Skin of body (tissue), 3 donors: ENCODE measurements at places on chromosomes 6 and 20. TPM values are rescaled to one million over a fixed set of nuclear protein-coding genes. Genes with fewer than 3 reads are reported as not detected.
A peak's percentile ranks its signal among the peaks of the same experiment; 100 is the strongest.

GRCh38 chr20:48558906-48559305 is 268.9 kb downstream of the PREX1 start:
- DNase-seq = no peak

The CALHM6 gene
- total RNA-seq = 3.4 TPM

- no peak for DNase-seq
These were observed 80.2 kb downstream of the AFDN start for GRCh38 chr6:167906899-167907298.

DNA sequence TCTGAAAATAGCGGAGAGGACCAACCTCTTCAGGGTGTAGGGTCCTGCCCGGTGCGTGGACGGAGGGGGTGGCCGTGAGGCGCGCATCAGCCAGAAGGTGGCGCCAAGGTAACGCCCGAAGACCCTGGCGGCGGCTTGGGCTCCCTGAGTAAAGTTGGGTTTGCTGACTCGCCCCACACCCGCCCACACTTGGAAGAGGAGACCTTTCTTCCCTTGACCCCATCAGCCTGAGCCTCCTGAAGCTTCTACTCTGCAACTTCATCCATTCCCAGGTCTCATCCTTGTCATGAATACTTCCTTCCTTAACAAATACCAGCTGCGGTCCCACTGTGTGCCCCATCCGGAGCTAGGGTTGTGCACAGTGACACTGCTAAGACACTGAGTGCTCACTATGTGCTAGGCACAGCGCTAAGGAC is 14.6 kb downstream of the CD40 start:
- peak; percentile 31 for DNase-seq

- DNase-seq = no peak
These were observed 99.9 kb downstream of the ALDH8A1 start for GRCh38 chr6:134849920-134850447.

The NRSN2 gene
- 7.0 TPM for total RNA-seq

DNA sequence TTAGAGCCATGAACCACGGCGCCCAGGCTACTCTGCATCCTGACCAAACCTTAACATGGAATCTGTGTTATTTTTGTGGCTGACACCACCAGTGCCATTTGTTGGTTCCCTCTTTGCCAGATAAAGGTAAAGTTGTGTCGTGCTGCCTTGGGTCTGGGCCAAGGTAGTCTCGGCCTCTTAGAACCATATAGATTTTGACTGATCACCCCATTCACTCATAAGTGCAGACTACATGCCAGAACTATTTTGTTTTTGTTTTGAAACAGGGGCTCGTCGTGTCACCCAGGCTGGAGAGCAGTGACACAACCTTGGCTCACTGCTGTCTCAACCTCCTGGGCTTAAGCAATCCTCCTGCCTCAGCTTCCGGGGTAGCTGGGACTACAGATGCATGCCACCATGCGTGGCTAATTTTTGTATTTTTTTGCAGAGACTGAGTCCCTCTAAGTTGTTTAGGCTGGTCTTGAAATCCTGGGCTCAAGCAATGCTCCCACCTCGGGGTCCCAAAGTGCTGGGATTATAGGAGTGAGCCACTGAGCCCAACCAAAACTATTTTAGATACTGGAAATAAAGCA is 19.2 kb upstream of the RIPOR3 start:
- no peak for DNase-seq

DNA sequence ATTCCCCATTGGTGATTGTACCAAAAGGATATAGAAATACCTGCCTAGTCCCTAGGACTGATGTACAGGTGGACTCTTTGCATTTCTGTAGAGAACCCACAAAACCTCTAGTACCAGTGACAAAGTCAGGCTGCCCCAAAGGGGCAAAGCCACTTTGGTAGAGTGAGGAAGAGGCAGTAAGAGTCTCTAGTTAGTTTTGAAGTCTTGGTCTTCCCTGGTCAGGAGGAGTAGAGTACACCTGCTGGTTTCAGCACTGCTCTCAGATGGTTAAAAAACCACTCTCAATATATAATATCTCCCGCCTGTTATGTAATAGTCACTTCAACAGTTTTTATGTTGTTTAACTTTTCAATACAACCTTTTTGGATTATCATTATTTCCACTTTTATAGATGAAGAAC is 344.9 kb downstream of the CDKAL1 start:
- no peak for DNase-seq

- no peak for DNase-seq
These were observed 28.7 kb downstream of the KAT14 start for GRCh38 chr20:18166241-18166881.

GRCh38 chr6:69632932-69633331 is 163.9 kb downstream of the LMBRD1 start:
- no peak for DNase-seq

DNA sequence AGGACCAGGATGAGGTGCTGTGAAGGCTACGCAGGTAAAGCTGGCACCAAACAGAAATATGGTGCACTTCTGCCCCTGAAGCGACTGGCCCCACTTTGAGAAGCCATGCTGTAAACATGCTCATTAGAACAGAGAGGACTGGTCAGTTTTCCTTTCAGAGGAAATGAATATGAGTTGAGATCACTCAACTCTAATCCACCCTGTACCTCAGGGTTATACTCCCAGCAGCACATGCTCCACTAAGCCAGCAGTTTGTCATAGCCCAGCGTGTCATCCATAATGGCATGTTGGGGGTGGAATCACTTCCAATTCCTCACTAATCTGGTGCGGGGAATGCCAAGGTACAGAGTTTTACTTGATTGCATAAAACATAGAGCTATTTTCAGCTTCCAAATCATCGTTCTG is 98.1 kb downstream of the HIVEP2 start:
- peak; percentile 17 for DNase-seq

DNA sequence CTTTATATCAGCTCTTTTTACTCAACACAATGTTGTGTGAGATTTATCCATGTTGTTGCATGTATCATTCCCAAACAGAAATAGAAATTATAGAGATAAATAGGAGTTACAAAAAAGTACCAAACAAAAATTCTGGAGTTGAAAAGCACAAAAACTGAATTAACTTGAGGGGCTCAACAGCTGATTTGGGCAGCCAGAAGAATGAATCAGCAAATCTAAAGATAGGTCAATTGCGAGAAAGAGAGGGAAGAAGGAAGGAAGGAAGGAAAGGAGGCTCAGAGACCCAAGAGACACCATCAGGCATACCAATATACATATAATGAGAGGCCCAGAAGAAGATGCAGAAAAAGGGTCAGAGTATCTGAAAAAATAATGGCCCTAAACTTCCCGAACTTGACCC is 98.9 kb downstream of the ATG5 start:
- DNase-seq = no peak

GRCh38 chr6:66179361-66179760 is 472.3 kb upstream of the EYS start:
- DNase-seq = peak; percentile 68

DNA sequence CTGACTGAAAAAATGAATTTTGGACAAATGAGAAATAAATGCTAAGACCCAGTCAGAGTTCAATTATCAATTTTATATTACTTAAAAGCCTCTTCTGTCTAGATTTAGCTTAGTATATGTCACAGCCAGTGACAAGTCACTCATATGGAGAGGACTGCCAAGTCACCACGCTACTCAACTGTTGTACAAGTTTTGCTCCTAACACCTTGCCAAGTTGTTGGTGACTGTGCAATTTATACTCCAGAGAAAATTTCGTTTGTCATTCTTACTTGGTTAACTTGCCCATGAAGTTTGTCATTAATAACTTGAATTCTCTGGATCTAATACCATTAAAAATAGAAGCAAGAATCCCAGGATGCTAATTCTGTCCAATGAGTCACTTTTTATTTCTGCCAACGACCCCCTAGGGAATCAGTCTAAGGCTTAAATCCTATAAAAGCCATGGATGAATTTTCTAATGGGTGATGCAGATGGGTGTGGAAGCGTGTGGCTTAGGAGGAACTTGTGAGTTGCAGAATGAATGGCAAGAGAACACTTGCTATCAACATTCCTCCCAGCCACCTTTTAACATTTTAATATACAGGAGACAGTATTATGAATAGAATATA is 30.4 kb upstream of the FBXO30 start:
- DNase-seq = no peak

The GABRR1 gene
- total RNA-seq = 0.20 TPM

The SPDEF gene
- 0.89 TPM for total RNA-seq

GRCh38 chr6:15608396-15608795 is 54.4 kb downstream of the DTNBP1 start:
- no peak for DNase-seq

DNA sequence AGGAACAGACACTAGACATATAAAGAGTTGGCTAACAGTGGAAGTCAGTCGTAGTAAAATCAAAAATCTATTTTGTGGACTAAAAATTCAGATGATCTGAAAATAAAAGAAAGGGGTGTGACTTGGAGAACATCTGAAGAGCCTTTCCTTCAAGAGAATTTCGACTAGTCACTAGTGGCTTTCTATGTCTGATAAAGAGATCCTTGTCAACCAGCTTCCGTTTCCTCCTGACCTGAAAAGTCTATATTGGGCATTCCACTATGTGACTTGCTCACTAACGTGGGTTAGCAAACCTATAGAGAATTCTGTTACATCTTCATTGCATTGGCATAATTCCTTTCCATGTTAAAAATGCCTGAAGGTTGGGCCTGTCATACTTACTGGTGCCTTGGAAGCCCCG is 25.9 kb downstream of the TRAF3IP2 start:
- DNase-seq = no peak

- no peak for DNase-seq
These were observed 292.7 kb downstream of the ESR1 start for GRCh38 chr6:152100183-152100618.

- no peak for DNase-seq
These were observed 15.1 kb downstream of the E2F3 start for GRCh38 chr6:20416567-20417345.

GRCh38 chr6:38234934-38235682 is 404.6 kb downstream of the BTBD9 start:
- DNase-seq = no peak

The LY6G6F gene
- total RNA-seq = not detected

DNA sequence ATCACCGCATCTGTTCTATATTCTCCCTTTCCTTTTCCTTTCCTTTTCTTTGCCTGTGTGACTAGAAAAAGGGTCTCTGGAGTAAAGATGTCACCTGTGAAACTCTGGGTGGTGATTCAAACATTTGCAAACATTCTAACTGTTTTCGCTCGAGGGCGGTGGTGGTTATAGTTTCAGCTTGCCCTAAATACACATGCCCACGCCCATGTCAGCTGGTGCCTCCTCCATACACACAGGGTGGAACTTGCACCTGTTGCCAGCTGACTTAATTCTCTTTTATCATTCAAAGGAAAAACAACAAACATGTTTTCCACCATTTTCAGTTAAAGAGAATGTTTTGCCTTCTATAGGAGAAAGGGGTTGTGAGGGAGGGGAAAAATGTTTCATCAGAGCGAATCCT is 381.9 kb upstream of the ARID1B start:
- DNase-seq = no peak

DNA sequence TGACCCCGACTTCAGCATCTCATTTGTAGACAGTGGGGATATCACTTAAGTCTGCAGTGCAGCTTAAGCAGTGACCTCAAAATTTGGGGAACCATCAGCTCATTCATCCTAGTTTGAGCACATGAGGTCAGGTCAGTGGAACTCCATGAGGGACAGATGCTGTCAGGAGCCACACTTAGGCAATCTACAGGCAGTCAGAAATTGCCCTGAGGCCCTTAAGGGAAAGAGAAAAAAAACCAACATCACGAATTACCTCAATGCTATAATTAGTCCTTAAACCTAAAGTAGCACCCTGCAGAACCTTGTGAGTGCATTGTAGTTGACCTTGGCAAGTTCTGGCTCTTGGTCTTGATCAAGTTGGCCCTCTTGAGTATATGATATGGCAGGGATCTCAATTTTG is 21.1 kb downstream of the TMEM74B start:
- no peak for DNase-seq

- DNase-seq = no peak
These were observed 121.2 kb downstream of the INSM1 start for GRCh38 chr20:20489054-20489453.

DNA sequence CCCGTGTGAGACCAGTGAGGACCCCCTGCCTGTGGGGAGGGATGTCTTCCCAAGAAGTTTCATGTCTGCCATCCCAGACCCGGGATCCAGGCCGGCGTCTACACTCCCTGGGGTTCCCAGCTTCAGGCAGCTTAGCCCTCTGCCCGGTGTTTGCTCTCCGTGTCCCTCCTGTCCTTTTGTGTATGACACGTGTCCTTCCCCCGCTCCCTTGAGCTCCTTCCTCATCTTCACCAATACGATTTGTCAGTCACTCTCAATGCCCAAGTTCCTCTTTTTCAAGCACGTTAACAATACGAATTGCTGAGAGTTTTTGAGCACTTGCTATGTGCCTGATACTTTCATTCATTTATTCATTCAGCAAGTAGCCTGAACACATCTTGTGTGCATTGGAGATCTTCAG is 115.6 kb upstream of the PTPN1 start:
- no peak for DNase-seq

DNA sequence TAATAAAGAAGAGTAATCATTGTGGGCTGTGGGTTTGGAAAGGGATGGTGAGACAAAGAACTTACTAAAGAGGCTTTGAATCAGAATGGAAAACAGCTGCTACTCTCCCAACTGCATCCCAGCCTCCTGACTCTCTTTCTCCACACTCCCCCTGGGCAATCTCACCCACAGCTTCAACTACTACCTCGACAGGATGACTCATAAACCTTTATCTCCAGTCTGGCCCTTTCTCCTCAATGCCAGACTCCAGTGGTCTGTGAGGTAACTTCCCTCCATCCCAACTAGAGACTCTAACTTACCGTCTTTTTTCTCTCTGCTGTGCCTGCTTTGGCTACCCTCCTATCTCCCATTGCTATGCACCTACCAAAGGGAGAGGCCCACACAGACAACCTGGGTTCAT is 135.3 kb upstream of the RREB1 start:
- no peak for DNase-seq

- no peak for DNase-seq
These were observed 14.8 kb downstream of the BANF2 start for GRCh38 chr20:17714597-17714996.

DNA sequence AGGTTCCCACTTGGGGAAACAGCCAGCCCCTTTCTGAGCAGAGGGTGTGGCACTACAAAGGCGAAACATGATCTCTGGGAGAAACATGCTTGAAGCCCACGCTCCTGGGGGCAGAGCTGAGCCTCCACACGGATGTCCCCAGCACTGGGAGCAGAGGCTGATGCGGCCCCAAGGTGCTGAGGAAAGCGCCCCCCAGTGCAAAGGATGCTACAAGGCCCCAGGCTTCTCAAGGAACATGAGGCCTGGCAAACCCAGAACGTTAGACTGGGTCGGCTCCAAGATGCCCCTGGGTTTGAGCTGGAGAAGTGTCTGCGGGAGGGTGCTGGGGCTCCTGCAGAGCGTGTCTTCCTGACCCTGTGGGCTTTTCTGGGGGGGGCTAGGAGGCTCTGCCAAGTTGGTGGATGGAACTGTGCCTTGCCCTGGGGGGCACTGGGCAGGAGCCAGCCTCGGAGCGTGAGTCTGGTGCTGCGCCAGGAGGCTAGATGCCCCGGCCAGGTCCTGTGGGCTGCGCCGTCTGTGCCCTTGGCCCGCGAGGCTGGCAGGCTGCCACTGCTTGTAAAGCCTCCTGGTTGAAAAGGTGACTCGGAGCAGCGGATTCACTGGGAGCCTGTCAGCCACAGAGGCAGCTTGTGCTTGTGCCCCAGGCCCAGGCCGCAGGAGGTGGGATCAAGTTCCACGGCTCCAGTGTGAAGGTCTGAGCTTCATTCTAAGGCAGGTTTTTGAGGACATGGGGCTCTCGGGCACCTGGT is 8.1 kb downstream of the SYNJ2 start:
- no peak for DNase-seq

The MOCS1 gene
- 21.7 TPM for total RNA-seq
